Immature natural killer cell (primary cell): ENCODE measurements at places on chromosomes 7 and 10.
A peak's percentile ranks its signal among the peaks of the same experiment; 100 is the strongest.

DNA sequence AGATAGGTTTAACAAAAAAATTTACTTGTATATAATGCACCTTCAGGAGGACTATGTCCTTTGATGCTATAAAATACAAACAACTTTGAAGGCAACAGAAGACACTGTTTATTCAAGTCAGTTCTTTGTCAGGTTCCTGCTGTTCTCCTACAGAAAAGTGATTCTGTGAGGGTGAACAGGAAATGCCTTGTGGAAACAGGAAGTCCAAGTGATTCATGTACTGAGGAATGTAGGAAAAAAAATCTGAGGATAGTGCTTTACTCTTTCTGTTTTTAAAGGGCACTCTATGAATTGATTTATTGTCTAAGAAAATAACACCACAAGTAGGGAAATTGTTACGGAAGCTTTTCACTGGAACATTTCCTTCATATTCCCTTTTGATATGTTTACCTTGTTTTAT is 171.9 kb downstream of the HDAC9 start:
- no peak for DNase-seq

- peak; percentile 74 for DNase-seq
These were observed 48.4 kb downstream of the SHH start for GRCh38 chr7:155763691-155764437.

GRCh38 chr10:134247-135131 is 766 bp upstream of the ZMYND11 start:
- no peak for DNase-seq

- DNase-seq, result no peak
These were observed 470.8 kb upstream of the ADARB2 start for GRCh38 chr10:2208106-2208505.

DNA sequence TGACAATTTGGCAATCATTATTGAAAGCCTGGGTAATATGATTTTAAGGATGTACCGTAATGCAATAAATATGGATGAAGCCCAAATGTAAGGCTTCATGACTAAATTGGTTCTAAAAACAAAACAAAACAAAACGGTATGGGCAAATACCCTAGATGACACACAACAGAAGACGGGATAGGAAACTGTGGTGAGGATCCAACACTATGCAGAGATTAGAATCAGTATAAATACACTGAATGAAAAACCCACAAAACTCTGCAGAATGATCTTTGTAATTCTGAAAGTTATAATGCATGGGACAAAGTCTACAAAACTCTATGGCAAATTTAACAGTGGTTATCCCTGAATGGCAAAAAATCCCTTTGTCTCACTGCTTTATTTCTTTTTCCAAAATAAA is 57.6 kb downstream of the MALSU1 start:
- no peak for DNase-seq

DNA sequence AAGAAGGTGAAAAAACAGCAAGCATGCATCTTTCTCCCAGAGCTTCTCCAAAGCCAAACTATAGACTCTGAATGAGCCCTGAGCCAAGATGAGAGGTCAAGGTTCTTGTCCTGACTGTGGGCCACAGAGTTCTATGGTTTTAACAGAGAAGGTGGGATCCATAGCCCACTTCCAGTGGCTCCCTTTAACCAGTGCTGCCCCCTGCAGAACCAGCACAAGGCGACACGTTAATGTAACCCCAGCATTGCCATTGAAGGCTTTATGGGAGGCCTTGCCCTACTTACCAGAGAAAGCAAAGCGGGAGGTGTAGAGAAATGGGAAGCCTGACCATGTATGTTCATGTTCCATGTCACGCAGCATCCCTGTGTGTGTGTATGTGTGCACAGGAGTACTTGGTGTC is 243.6 kb downstream of the PRPF18 start:
- DNase-seq, result no peak

GRCh38 chr10:64211466-64211865 is 690.3 kb downstream of the REEP3 start:
- DNase-seq, result no peak

DNA sequence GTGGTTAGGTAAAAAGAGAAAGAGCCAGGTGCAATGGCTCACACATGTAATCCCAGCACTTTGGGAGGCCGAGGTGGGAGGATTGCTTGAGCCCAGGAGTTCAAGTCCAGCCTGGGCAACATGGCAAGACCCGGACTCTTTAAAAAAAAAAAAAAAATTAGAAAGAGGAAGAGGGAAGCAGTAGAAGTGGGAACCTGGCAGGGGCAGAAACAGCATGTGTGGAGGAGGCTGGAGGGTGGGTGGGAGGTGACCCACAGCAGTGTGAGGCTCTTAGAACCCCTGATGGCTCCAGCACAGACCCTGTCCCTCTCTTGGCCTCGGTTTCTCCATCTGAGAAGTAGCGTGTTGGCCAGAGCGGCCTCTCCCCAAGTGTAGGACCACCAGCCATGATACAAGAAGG is 4.9 kb upstream of the CCL24 start:
- DNase-seq, result no peak

GRCh38 chr7:77439572-77439971 is 23.4 kb upstream of the GSAP start:
- DNase-seq, result no peak

GRCh38 chr7:102471791-102472125 is 7.0 kb downstream of the POLR2J start:
- no peak for DNase-seq

DNA sequence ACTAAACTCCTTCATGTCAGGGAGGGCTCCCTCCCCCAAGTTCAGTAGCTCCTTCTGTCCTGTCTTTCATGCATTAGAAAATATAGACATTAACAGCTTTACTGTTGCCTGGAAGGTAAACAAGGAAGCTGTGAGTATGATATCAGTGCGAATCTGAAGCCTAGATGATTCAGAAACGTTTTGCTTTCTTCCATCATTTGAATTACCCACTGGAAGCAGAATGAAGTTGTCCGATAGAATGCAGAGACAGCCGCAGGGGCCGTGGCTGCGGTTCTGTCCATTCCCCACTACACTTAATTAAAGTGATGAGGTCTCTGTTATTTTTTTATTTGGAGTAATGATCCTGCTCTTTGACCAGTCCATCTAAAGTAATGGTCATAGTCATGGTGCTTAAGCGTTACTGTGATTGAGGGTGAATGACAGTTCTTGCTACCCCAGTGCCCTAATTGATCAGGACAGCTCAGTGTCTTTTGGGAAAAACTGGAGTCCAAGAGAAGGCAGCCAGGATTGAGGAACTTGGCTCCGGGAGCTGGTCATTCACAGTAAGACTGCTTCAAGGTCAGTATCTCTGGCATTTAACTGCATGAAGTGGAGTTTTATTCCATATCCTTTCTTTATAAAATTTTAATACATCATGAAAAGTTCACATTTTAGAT is 69.9 kb downstream of the PTPRE start:
- DNase-seq, result no peak

DNA sequence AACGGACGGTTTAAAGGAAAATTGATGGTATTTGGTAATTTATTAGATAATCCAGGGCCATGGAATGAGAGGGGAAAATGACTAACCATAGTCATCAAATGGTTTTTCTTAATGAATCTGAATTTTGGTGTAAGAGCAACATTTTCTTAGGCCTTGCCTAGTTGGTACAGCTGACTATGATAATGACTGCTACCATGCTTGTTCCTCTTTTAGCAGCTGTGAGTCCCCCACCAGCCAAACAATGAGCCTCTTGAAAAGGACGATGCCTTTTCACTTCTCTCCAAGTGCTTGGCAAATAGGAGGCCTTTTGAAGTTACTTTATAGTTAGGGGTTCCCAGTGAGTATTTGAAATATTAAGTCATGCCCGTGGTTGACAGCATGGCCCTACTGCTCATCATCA is 53.0 kb downstream of the TRUB1 start:
- no peak for DNase-seq
